Esophagus mucosa (tissue), 1 donor: ENCODE measurements at places on chromosomes 6 and 20. TPM values are rescaled to one million over a fixed set of nuclear protein-coding genes. Genes with fewer than 3 reads are reported as not detected.

DNA sequence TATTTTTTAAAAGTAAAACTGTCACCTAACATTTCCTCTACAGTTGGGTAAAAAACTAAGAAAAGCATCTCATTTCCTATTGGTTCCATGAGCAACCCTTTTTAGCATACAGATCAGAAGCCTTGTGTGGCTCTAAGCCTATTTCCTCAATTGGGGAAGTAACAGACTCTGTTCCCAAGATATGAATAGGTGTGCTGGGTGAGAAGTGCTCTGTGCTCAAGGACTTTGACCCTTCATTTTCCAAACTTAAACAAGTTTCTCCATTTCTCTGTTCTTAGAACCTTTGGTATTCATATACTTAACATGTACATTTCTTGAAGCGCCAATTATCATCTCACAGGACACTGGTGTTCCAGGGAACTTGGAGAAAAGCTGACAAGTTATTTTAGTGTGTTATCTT, 24.1 kb downstream of the CARMIL1 start:
- ATAC-seq: no peak

GRCh38 chr20:17796091-17796563, 96.4 kb downstream of the BANF2 start:
- ATAC-seq: no peak

- no peak for ATAC-seq
Observed at GRCh38 chr6:16568128-16568527, 193.1 kb downstream of the ATXN1 start.

LAMP5 gene
- total RNA-seq: not detected

NKX2-2 gene
- not detected for total RNA-seq

ELOVL4 gene
- total RNA-seq: 6.8 TPM

AVP gene
- total RNA-seq: not detected

F13A1 gene
- 2.8 TPM for total RNA-seq

DNA sequence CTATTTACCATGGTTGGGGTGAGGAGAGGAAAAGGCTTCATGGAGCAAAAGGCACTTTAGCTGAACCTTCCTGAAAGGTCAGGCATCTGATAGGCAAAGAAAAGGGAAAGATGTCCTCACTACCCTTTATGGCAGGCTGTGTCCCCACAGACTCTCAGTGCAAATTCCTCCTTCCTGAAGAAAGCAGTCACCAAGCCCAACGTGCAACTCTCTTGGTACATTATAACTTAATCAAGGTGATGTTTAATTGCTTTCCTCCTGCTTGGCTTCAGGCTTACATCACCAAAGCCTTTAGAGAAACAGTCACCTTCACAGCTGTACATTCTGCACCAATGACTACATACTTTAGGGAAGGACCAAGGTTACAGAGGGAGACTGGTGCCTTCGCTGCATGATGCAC, 2.1 kb upstream of the CLIC5 start:
- no peak for ATAC-seq

DNA sequence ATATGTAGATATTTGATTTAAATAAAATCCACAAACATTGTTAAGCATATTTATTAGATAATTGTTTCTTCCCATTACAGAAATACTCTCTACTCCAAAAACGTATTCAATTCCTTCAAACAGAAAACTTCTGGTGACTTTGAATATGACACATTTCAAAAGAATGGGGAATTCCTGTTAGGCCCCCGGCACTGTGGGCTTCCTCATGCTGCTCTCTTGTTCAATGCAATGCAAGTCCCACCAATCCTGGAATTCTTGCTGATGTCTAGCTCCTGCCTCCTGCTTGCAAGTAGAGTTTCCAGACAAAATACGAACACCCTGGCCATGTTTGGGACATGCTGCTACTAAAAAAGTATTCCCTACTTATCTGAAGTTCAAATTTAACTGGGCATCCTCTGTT, 544.1 kb downstream of the QKI start:
- ATAC-seq: no peak

CST7 gene
- 0.32 TPM for total RNA-seq

- no peak for ATAC-seq
Observed at GRCh38 chr6:37503309-37503965, 3.7 kb upstream of the CCDC167 start.
